Stimulated activated naive CD4-positive, alpha-beta T cell treated with Interleukin-2 at 50 U/mL for 16 hours (primary cell): ENCODE measurements at places on chromosomes 4 and X.

- no peak for DNase-seq
Observed at GRCh38 chr4:7037425-7037824, 5.7 kb upstream of the TADA2B start.

DNA sequence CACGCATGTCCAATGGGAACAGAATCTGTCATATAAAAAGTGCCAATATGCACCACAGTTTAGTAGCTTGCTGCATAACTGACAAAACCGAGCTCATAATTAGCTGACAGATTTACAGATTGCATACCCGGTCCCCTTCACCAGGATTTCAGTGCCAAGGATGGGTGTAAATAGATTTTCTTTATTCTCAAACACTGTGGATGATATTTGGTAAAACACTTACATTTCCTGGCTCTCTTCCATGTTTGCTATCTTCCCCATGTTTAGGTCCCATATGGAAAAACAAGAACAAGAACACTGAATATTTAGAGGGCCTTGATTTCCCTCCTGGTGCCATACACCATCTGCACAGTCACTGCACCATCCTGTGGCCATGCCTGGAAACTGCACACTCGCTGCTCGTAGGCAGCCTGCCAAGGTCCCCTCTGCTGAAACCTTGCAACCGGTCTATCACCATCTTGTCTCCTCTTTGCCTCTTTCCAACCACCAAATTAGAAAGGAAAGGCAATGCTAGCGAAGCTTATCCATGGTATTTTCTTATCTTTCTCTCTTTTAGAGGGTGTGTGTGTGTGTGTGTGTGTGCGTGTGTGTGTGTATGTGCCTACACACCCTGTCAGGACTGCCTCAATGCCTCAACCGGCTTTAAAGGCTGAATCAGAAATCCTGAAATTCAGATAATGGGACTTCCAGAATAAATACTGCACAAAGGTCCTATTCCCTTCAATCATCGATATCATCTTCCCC is 124.2 kb upstream of the MBNL3 start:
- no peak for DNase-seq

DNA sequence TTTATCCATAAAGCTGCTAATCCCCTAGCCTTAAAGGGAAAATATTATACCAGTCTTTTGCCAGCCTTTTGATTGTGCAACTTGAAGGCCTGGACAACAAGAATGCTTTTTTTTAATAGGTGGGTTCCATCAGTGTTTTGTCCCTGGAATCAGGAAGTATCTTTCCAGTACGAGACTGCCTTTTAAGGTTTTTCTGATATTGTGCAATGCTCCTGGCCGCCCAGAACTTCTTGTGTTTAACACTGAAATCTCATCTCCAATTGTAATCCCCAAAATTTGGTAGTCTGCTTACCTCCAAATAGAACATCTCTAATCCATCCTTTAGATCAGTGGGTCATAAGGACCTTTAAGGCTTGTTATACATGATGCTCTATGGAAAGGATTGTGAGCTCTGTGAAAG is 256.7 kb downstream of the NAF1 start:
- no peak for DNase-seq

DNA sequence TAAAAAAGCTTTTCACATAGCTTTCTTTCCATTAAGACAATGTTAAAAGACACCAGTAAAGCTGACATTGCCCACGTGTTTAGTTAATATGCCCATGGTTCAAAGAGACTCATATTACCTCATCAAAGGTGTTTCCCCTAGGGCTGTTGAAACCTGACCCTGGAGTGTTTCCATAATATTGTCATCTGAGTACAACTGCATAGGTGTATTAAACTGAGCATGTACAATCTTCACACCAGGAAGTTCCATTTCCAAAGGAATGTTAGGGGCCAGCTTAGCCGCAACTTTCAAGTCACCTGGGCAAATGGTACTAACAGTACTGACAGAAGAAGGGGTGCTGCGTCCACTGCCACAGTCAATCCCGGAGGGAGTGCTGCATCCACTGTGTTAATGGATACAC is 27.1 kb downstream of the PDLIM3 start:
- no peak for DNase-seq

- peak; percentile 71 for DNase-seq
Observed at GRCh38 chrX:21839334-21840192, at the start of gene MBTPS2. Gene MBTPS2 (plus strand): TSS chrX:21839617. CDS start chrX:21839735, 118 bp downstream.

DNA sequence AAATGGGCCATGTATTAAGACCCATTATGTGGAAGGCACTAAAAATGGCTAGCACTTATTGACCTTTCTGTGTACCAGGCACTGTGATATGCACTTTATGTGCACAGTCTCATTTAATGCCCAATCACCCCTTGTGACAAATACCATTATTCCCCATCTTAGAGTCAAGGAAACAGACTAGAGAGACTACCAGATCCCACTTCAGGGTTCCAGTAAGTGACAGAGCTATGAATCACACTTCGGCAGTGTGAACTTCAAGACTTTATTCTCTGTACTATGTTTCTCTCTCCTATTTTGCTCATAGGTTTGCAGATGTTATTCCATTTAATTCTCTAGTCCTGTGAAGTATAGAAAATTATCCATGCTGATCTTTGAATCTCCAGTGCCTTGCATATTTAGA is 107.0 kb downstream of the NFKB1 start:
- DNase-seq = no peak

GRCh38 chrX:66021401-66021764 is 18.5 kb downstream of the VSIG4 start:
- DNase-seq = no peak

DNA sequence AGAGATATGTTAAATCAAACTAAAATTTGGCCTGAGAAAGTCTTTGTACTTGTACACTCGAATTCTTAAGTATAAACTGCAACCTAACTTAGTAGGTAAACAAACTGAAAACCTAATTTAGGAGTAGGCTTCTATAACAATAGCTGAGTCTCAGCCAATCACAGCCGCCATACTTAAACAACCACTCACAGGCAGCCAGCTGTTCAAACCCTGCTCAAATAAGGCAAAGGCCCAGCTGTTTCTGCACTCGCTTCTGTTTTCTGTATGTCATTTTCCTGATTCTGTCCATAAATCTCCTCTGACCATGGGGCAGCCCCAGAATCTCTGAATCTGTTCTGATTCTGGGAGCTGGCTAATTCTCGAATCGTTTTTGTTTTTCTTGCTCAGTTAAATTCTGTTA is 7.8 kb upstream of the PLS3 start:
- DNase-seq = no peak

- no peak for DNase-seq
Observed at GRCh38 chr4:113407409-113407808, 354.1 kb downstream of the CAMK2D start.

DNA sequence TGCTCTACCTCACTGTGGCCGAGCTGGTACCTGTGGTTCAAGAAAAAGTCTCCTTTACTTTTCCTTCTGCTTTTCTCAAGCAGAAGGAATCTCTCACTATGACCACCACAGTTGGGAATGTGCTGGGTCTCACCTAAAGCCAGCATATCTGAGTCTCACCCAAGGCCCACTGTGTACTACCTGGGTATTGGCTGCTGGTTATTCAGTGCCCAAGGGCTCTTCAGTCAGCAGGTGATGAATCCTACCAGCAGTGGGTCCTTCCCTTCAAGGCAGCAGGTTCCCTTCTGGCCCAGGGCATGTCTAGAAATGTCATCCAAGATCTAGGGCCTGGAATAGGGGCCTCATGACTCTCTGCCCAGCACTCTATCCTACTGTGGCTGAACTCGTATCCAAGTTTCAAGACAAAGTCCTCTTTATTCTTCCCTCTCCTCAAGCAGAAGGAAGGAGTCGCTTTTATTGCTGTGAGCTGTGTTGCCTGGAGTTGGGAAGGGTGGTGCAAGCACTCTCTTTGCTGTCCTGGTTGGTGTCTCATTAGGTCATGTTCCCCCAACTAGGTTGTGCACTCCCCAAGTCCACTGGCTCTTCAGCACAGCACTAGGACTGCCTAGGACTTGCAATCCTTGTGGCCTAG is 6.1 kb downstream of the CXCL10 start:
- DNase-seq = no peak

DNA sequence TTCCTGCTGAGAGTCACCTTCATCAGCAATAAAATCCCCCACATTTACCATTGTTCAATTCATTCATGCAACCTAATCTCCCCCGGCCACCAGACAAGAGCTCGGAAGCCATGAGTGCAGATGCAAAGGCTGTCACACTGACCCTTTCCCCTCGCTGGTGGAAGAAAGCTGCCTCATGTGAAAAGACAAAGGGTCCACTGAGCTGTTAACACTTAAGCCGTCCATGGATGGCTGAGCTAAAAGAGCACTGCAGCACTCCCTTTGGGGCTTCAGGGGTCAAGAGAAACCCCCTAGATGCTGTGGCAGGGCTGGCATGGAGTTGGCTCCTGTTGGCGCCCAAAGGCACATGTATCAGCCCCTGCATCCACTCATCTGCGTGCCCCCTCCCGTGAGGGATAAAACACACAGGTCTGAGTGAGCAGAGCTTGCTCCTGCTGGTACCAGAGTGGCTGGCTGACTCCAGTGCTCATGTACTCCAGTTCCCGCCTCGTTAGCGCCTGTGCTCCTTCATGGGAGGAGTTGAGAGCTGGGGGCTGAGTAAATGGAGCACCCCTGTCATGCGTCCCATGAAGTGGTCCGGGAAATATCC is 216.5 kb downstream of the PDHA2 start:
- DNase-seq = no peak
